ENCODE measurements at places on chromosomes 2 and 18.

DNA sequence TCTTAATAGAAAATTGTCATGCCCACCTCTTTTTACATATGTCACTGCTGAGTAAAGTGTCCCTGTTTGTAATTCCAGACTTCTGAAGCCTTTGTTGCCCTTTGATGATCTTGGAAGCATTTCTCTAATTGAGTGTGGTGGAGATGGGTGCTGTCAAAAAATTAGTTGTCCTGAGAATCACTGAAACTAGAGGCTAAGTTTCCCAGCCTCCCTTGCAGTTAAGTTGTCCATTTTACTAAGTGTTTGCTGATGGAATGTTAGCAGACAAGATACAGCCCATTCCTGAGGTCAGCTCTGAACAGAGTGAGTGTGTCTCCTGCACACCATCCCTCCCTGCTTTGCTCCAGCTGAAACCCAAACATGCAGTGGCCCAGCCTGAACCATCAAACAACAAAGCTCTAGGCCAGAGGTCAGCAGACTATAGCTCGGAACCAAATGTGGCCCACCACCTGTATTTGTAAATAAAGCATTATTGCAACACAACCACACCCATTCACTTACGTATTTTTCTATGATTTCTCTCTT, 28.1 kb upstream of the TMEM177 start:
- no peak for DNase-seq

DNA sequence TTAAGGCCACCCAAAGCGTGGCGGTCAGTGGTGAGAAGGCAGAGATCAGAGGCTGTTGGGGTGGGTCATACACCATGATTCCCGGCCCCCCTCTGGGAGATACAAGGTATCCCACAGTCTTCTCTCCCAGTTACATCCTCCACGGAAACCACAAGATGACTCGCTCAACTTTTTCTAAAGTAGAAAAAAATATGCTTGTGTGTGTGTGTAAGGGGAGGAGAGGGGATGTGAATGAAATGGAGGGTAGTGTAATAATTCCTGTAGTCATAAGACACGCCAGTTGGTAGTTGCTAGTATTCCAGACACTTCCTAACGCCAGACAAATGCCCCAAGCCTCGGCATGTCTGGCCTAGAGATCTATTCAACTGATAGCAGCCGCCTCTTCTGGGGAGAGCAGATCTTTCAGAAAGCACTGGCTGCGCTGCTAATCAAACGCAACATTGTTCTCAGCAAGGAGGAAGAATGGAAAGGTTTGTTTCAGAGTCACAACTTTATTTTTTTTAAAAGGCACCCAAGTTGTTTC, 143.5 kb downstream of the TGIF1 start:
- DNase-seq, result peak; percentile 66

GRCh38 chr2:126358122-126358521, 297.8 kb upstream of the GYPC start:
- no peak for DNase-seq

DNA sequence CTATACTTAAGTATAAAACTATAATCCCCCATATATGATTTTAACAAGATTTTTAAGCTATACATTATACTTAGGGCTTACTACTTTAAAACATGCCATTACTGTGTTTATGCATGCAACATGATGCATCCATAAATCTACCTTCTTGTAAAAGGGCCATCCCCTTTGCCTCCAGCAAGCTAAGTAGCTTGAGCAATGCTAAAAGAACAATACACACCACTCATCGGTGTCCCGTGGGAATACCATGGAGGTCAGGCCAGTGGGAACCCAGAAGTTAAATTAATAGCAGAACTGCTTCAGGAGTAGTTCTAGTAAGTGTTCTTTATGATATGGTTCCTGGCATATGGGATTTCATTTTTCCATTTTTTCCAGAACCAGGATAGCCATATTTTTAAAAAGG, 37.8 kb downstream of the SH3RF3 start:
- no peak for DNase-seq

DNA sequence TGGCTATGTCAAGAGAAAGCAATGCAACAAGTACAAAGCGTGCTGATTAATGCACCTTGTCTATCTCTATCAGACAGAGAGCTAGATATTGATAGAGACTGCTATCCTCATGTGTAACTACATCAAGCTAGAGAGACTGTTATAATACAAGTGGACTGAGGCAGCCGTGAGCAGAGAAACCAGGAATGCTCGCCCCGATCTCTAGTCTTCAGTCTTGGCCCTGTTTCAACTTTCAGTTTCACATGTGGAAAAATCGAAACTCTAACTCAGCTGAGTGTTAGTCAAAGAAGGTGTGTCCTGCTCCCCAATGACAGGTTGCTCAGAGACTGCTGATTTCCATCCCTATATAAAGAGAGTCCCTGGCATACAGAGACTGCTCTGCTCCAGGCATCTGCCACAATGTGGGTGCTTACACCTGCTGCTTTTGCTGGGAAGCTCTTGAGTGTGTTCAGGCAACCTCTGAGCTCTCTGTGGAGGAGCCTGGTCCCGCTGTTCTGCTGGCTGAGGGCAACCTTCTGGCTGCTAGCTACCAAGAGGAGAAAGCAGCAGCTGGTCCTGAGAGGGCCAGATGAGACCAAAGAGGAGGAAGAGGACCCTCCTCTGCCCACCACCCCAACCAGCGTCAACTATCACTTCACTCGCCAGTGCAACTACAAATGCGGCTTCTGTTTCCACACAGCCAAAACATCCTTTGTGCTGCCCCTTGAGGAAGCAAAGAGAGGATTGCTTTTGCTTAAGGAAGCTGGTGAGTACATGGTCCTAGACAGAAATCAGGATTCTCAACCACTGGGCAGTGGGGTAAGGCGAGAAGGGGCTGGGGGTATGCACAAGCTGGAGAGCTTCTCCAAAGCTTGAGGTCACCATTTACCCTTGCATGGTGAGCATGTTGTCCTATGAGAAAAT, at the start of gene RSAD2:
TSS of gene RSAD2 (plus strand) at position 376 of the 903 bp plus-strand sequence. CDS start at position 400, 24 bp downstream.
- peak; percentile 61 for DNase-seq

GRCh38 chr2:103174711-103175110, 412.9 kb downstream of the TMEM182 start:
- no peak for DNase-seq

- no peak for DNase-seq
Measured at GRCh38 chr2:30351116-30351515, 95.9 kb upstream of the LCLAT1 start.

DNA sequence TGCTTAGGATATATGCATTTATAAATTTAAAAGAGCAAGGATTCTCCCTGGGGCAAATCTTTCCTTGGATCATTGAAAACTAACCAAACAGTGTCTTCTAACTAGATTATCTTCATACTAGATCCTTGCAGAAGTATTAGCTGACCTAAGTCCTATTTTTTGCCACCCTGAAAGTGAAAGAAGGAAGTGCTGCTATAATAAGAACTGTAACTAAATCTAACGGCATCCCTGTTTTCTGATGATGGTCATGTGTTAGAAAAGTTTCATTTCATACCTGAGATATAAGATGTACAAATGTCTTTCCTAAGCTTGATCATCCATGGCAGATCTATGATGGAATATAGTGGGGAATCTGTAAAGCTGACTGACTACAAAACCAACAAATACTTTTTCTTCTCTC, 102.7 kb downstream of the MAP2 start:
- no peak for DNase-seq

- DNase-seq, result no peak
Measured at GRCh38 chr18:79523206-79523735, 127.5 kb downstream of the NFATC1 start.

DNA sequence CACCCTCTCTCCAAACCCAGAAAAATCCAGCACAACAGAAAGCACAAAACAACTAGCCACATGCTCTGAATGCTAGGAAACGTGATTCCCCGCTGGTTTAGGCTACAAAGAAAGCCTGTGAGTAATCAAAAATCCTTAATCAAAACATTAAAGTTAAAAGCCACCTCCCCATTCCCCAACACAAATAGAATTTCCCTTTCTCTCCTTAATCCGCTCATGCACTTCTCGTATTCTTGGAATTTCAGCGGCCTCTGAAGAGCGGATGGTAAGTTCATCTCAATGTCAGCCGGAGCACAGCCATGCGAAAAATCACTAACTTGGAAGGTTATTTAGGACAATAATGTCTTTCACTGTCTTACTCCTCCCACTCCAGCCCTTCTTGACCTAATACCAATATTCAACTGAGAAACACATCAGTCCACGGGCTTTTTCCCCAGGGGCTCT, 126.7 kb downstream of the OSBPL1A start:
- DNase-seq, result no peak

GRCh38 chr2:196286821-196287220, 115.4 kb upstream of the STK17B start:
- no peak for DNase-seq

DNA sequence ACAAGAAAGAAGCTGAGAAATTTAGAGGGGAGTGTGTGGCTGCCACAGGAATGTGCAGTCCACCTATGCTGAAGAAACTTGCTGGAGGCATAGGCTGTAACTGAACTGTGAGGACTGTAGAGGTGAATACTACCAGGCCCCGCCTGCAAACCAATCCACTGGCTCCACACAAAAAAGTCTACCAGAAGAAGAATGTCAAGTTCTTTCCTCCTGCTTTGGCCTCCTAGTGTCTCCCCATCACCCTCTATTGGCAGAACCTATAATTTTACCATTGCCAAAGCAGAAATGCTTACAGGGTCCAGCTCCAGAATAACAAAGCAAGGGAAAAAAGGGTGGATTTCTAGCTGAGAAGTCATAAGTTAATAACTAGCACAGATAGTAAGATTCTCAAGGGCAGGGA, 5.9 kb upstream of the ATP5MC3 start:
- no peak for DNase-seq

DNA sequence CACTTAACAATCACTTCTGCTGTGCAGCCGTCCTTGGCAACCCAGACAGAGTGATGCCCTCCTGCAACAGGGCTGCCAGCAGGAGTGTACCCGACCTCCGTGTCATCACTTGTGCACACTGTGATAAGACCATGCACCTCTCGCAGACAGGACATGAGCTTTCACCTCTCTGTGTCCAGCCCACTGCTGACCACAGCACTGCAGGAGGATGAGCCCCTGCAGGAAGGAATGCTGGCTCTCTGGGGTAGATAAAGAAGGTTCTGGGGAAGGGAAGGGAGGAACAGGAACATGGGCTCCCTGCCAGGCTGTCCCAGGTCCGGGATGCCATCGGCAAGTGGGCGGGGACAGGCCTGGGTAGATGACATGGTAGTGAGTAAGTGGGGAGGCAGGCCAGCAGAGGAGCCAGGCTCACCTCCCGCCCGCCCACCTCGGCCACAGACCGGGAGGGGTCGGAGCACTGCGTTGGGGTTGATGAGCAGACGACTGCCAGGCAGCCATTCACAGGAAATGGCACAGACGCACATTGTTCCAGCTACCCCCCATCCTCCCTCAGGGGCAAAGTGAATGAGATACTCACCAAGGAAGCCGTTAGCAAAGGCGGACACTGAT, 18.6 kb upstream of the COL6A3 start:
- DNase-seq, result no peak

- DNase-seq, result no peak
Measured at GRCh38 chr2:53793261-53793660, 6.4 kb downstream of the ERLEC1 start.

DNA sequence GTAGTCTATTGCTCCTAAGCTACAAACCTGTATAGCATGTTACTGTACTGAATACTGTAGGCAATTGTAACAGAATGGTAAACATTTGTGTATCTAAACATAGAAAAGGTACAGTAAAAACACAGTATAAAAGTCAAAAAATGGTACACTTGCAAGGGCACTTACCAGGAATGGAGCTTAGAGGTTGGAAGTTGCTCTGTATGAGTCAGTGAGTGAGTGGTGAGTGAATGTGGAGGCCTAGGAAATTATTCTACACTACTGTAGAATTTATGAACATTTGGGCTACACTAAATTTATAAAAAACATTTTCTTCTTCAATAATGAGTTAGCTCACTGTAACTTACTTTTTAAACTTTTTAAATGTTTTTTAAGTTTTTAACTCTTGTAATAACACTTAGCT, 19.0 kb downstream of the NABP1 start:
- DNase-seq, result no peak
